ENCODE measurements at places on chromosomes 11 and 22.

DNA sequence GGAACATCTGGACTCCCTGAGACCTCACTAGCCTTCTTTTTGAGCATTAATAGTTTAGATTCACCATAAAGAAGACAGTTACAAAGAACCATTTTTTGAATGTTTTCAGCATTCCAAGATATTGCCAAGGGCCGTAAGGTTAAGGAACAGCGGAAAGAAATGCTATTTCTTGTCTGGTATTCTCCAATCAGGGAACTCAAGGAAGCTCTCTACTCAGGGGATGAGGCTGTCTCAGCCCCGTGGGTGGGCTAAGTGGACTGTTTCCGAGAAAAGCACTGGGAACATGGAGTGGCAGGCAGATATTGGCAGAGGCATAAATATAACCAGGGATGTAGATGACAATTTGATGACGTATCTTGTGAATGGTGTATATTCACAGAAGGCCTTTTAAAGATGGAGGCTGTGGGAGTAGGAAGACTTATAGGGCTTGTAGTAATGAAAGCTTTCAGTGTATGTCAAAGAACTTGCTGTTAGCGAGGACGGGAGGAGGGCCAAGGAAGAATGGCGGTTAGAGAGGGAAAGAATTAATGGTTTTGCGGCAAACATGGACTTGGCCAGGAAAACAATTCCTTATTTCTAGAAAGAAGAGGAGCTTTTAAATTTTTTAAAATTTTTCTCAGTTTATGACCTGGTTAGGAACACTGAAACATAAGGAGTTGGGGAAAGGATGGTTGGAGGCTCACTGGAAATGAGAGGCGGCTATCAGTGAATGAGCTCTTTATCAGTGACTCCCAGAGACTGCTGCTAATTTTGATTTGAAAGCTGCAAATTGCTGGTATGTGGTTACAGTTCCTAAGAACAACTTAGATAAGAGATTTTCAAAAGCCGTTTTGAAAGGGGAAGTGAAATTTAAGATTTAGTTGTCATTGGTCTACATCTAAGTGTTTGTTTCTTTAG is 64.6 kb downstream of the ST3GAL4 start:
- DNase-seq: no peak

DNA sequence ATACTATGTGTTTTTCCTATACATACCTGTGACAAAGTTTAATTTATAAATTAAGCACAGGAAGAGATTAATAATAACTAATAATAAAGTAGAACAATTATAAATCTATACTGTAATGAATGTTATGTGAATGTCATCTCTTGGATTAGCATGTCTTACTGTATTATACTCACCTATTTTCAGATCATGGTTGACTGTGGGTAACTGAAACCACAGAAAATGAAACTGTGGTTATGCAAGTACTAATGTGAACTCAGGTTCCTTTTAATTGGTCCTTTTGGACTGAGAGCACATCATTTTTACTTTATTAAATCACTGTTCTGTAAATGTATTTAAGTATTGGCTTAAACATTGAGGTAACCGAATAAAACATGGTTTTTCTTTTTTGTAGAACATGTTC is 108.8 kb downstream of the PPP6R3 start:
- DNase-seq: no peak

- no peak for DNase-seq
Measured at GRCh38 chr11:15179167-15179566, 64.4 kb downstream of the INSC start.

DNA sequence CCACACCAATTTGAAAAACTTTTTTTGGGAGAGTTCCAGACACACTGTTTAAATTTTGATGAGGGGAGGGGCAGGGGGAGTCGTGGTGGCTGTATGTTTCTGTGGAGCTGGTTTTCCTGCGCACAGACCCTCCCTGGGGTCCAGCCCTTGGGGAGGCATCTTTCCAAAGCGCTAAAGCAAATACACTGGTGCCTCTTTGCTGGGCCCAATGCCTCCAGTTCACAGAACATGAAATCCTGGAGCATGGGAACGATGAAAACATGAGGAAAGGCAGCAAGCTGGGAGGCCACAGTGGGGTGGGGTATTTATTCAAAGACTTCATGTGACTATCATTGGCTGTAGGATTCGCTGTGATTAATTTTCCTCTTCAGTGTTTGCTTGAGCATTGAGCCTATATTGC is 135.3 kb downstream of the CCDC34 start:
- no peak for DNase-seq

- no peak for DNase-seq
Measured at GRCh38 chr11:112294688-112295340, 34.2 kb upstream of the PLET1 start.

DNA sequence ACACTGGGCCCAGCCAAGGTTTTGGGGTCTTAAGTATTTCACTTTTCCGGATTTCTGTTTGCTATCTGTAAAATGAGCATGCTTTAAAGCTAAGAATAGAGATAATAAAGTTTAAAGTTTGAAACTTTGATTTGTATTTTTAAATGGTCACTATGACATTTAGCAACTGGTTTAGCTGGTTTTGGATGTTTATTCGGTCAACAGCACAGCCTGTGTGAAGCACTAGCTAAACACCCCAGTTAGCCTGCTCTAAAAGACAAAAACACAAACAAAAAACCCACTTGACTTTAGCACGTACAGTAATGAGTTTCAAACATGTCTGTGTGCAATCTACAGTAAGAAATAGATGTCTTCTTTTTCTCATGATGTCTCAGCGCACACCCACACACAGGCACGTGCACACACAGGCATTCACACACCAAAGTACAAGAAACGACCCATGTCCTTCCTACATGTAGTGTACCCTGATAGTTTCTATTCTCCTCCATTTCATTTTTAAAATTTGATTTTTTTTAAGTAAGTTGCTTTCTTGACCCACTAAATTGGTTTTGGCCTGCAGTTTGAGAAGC is 29.4 kb downstream of the SLC1A2 start:
- DNase-seq: no peak

DNA sequence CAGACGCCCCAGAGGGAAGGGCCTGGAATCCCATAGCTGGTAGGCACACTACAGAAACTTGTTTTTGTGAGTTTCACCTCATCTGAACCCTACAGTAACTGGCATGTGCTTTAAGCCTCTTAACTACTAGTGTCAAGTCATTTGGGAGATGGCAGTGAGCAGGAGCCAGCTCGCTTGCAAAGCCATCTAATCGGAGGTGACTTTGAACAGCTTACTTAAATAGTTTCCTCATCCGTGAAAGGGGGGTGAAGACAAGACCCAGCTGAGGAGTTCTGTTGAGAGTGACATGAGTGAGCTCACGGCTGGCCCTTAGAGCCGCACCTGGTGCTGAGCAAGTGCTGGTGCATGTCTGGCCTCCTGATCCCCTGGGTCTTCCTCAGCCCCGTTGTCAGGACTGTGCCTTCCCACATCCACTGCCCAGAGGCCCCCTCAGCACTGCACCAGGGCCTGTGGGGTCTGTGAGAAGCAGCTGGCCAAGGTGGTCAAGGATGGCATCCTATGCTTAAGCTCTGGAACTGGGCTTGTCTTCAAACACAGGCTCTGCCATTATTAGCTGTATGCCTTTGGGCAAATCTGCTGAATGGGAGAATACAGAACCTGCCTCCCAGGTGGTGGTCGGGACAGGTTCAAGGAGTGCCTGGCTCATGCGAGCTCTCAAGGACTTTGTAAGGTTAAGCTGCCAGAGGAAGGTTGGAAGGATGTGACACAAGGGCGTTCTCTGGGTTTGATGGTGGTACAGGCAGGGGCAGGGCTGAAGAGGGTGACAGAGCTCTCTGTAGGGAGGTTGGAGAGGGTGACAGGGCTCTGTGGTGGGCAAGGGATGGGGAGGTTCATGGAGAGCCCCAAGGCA is 27.3 kb downstream of the INCENP start:
- no peak for DNase-seq

DNA sequence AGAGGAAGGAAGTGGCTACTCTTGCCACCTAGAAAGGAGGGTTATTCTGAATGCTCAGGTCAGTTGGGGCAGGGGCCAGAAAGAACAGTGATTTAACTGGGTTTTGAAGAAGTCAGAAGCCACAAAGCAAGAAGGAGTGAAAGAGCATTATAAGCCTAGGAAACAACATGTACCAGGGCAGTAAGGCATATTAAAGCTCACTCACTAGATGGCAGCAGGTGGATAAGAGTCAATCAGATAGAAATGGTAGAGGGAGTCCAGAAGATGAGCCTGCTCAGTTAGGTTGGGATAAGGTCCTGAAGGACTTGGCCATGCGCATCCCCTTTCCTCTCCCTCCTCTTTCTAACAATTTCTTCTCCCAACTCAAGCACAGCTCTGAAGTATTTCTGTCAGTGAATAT is 22.0 kb upstream of the PATE1 start:
- no peak for DNase-seq

GRCh38 chr11:130608287-130608686 is 159.8 kb downstream of the ADAMTS15 start:
- no peak for DNase-seq

GRCh38 chr11:94968334-94968958 is 4.9 kb downstream of the CWC15 start:
- DNase-seq: no peak

DNA sequence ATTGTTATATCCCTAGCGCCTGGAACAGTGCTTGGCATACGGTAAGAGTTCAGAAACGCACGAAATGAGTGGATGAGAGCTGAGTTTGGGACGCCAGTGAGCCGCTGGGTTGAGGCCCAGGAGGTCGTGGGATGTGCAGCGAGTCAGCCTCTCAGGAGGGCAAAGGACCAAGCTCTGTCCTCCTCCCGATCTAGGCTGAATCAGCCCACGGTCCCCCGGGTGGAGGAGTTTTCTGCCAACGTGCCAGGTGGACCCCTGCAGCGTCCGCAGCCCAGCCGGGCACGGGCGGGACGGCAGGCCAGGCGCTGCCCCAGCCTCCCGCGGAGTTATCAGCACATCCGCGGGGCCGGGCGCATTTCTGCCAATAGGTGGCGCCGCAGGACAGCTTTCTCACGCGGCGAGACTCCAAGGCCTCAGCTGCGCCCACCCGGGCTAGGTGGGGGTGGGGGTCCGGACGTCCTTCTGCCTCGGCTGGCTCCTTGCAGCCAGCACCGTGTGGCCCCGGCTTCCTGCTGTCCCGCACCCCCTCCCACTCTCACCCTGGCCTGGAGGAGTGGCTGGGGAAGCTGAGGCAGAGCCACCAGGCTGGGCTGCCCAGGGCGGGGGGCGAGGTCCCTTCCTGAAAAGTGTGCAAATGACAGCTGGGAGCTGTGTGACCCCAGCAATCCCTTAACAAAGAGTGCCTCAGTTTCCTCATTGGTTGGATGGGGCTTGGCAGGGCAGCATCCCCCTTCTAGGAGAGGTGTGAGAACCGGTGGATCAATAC is 2.2 kb upstream of the RPS19BP1 start:
- peak; percentile 83 for DNase-seq

DNA sequence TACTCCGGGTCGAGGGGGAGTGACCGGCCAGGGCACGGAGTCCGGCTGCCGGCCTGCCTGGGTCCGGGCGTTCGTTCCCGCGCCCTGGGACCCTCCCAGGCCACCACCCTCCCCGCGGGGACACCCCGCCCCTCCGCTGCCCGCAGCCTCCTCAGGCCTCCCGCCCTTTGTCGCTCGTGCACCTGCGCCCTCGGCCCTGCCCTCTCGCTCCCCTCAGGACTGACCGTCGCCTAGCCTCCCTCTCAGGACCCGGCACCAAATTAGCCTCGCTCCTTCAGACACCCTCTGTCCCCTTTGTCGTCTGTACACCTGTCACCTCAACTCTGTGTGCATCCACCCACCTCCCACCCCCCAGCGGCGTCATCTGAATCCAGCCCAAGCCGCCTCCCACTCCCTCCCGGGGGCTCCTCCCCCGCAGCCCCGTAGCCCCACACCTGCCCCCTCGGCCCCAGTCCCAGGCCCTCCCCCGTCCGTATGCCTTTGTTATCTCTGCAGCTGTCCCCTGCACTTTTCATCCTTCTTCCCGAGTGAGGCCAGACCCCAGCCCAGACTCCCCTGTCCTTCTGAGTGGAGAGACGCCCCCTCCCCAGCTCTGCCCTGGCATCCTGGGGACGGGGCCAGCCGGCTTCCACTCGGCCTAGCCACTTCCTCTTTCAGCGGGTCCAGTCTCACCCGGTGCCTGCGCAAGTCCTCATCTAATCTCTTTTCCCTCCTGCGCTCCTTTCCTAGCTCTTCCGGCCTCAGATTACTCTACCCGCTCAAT is 643 bp downstream of the TIGD3 start:
- peak; percentile 52 for DNase-seq

- DNase-seq: no peak
Measured at GRCh38 chr22:25153961-25154666, 45.5 kb upstream of the CRYBB3 start.

DNA sequence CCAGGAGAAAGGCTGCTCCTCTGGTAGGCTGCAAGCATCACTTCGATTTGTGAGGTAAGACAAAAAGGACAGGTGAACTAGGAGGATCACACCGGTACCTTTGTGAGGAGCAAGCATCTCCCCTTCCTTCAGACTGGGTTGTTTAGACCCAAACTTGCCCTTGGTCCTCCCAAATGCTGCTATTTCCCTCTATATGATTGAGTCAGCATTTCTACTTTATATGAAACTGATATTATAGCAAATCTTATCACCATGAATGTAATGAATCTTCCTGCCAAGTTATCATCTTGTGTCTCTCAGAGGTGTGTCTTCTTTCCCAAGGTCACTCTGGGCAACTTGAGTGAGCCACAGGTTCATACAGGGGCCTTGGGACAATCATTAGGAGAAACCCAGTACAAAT is 61.0 kb downstream of the KIRREL3 start:
- no peak for DNase-seq

- no peak for DNase-seq
Measured at GRCh38 chr11:128765571-128766549, 72.0 kb downstream of the FLI1 start.

GRCh38 chr22:38614332-38615063 is 41.7 kb downstream of the FAM227A start:
- DNase-seq: no peak

DNA sequence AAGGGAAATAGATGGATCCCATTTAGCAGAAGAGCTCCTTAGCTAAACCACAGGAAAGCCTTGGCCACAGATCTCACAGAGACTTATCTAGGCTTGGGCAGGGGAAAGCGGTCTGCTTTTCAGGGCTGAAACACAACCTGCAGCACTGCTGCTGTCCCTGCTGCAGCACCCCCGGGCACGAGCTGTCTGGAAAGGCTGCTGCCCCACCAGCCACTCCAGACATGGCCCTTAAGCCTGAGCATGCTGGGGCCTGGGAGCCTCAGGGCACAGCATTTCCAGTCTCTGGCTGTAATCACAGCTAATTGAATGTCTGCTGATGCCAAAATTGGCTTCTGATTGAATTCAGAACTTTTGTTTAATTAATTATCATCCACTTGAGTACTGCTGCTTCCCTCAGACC is 115.0 kb downstream of the TMPRSS5 start:
- no peak for DNase-seq

GRCh38 chr11:62908468-62909072 is 12.6 kb downstream of the CHRM1 start:
- no peak for DNase-seq

- no peak for DNase-seq
Measured at GRCh38 chr22:29478326-29479276, 1.4 kb upstream of the NEFH start.

DNA sequence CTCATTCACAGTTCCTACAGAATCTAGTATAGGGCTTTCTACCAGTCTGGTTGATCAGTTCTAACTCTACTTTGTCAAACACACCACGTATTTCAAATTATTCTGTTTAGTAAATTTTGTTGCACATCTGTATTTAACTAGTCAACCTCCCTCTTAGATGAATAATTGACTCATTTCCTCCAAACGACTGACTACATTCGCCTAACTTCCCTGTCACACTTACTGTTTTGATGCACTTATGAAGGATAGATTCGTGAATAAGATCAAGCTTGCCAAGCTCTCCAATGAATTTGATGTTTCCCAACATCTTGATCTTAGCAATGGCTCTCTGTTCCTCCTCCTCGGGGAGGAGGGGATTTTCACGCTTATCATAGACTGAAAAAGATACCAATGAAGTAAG is 5.0 kb downstream of the EIF4G2 start:
- DNase-seq: no peak
